Stimulated activated CD8-positive, alpha-beta memory T cell treated with anti-CD3 and anti-CD28 coated beads, Interleukin-12 subunit alpha, Interleukin-12 subunit beta, amount 100 ng/mL, for 4 hours (primary cell): ENCODE measurements at places on chromosomes 3 and 15.
A peak's percentile ranks its signal among the peaks of the same experiment; 100 is the strongest.

GRCh38 chr3:185677146-185677829, 91.2 kb downstream of the SENP2 start:
- no peak for DNase-seq

GRCh38 chr15:60396958-60397771, 621 bp downstream of the ANXA2 start:
- DNase-seq, result peak; percentile 19

DNA sequence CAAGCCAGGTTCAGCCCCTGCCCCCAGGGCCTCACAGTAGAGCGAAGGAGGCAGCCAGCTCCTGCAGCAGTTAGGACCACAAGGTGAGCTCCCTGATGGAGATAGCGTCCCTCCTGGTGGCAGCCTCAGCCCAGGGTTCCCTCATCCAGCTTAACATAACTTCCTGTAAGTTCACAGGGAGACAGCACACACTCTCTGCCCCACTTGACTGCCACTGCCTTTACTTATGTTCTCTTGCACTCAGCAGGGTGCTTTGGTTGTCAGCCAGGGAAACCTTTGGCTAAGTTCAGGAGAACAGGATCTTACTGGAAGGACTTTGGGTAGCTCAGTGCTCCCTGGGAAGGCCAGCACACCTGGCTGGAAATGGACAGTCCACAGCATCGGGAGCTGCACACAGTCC, 10.9 kb downstream of the KBTBD13 start:
- DNase-seq, result no peak

DNA sequence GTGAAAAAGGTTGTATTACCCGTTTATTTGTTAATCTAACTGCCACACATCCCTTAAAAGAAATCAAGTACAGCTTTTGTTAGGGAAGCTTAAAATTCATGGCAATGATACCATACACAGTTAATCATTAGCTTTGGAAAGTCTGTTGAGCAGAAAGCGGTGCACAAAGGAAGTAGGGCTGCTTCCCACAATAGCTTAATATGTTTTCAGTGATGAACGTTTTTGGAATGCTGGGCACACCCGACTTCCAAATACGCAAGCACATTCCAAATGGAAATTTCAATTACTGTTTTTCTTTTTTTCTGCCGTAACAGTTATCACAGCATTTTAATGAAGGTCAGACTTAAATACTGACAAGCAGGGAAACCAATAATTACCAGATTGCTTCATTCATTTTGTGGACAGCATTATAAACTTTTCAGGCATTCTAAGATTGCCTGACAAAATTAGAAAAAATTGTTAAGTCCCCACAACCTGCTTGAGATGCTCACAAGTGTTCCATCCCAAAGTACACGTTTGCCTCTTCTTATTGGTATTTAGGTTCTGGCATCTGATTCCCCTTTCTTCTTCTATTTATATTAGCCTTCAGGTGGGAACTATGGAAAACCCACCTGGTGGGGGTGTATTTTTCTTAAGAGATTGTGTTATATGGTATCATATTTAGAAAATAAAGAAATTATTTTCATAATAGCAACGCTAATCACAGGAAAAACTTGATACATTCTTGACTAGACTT, 1.1 kb upstream of the ECT2 start:
- no peak for DNase-seq

DNA sequence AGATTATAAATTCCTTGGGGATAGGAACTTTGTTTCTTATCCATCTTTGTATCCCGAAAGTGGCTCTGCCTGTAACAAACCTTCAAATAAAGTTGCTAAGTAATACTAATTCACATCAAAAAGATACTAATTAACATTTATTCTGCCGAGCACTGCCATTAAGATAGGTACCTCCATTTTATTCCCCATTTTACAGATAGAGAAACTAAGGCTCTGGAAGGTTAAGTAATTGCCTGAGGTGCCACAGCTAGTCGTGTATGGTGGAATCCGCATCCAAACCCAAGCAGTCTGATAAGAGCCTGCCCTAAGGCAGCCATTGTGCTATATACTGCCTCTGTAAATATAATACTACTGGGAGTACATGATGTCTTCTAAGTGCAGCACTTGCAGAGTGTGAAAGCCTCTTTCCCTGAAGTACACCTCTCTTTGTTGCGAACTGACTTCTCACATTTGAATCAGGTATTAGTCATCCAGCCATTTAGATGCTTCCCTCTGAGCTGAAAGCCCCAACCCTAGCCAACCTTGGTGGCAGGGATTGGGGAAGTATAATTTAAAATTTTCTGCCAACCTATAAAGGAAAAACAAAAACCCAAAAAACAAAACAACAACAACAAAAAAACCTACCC, 78.5 kb upstream of the CHD2 start:
- DNase-seq, result no peak
